Uterus (tissue), 4 donors: ENCODE measurements at places on chromosomes 1 and 21. TPM values are rescaled to one million over a fixed set of nuclear protein-coding genes. Genes with fewer than 3 reads are reported as not detected.

- no peak overlapping the region for H3K4me3 ChIP-seq
- no peaks in the 10 kb centered on the region for H3K4me1 ChIP-seq
- no peak overlapping the region for H3K27ac ChIP-seq
- H3K27me3 ChIP-seq, result no peaks in the 10 kb centered on the region
These were observed 32.3 kb downstream of the TMEM63A start for GRCh38 chr1:225849925-225850324.

DNA sequence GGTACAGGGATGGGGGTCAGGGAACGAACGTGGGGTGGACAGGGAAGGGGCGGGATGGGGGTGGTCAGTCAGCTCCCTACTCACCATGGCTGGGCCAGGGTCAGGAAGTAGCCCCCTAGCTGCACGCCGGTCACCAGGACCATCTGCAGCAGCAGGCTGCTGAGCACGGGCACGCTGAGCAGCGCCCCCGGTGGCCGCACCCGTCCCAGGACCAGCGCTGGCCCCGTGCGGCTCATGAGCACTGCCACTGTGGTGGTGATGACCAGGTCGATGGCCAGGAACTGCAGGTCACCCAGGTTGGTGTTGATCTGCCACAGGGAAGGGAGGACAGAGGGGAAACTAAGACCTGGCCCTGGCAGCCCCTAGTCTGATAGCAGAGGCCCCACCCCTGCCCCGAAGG is 6.5 kb upstream of the MFAP2 start:
- H3K36me3 ChIP-seq, result no peaks in the 10 kb centered on the region
- no peak for DNase-seq

DNA sequence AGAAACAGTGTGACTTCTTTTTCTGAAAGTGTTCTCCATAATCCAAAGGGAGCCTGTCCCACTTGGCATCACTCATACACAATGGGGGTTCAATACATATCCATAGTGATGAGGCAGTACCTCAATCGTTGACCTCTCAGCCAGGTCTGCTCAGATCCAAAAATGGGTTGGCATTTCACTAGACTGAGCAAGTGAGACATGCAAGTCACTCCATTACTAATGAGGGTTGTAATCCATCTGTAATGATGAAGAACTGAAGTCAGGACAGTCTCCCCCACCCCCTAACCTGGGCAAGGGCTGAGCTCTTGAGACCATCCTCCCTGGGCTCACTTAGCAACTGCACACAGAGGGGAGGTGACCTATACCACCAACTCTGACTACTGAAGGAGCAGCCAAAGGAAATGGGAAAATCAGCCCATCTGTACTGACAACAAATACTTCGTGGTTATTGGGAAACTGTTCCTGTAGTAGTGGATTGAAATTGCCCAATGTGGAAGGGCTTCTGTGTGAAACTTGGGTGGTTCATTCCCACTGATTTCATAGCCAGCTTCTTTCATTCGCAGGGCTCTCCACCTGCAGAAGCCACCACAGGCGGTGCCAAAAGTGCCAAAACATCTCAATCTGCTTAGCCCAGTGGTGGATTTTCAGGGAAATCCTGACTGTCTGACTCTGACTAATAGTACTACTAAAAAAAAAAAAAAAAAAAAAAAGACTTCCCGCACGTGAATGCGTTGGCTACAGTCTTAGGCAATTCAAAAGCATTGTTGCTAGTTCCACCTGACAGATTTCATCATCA is 5.0 kb downstream of the NGF start:
- H3K27me3 ChIP-seq, result no peaks in the 10 kb centered on the region
- H3K36me3 ChIP-seq, result no peaks in the 10 kb centered on the region
- DNase-seq, result peak; percentile 76
- peak overlapping the region; percentile 92 for H3K27ac ChIP-seq
- peaks cover 17% of the 10 kb centered on the region for H3K4me1 ChIP-seq

Gene DNAJC11
- total RNA-seq, result 32.9 TPM

GRCh38 chr1:160748181-160748877 is 9.3 kb downstream of the SLAMF7 start:
- no peaks in the 10 kb centered on the region for H3K4me1 ChIP-seq
- no peak overlapping the region for H3K27ac ChIP-seq
- H3K36me3 ChIP-seq, result no peaks in the 10 kb centered on the region
- H3K4me3 ChIP-seq, result no peak overlapping the region
- no peak for DNase-seq
- no peaks in the 10 kb centered on the region for H3K27me3 ChIP-seq

GRCh38 chr21:37593015-37593414 is 226.4 kb downstream of the DYRK1A start:
- no peak overlapping the region for H3K4me3 ChIP-seq
- H3K27me3 ChIP-seq, result no peaks in the 10 kb centered on the region
- no peaks in the 10 kb centered on the region for H3K4me1 ChIP-seq
- no peak overlapping the region for H3K27ac ChIP-seq
- no peaks in the 10 kb centered on the region for H3K36me3 ChIP-seq

DNA sequence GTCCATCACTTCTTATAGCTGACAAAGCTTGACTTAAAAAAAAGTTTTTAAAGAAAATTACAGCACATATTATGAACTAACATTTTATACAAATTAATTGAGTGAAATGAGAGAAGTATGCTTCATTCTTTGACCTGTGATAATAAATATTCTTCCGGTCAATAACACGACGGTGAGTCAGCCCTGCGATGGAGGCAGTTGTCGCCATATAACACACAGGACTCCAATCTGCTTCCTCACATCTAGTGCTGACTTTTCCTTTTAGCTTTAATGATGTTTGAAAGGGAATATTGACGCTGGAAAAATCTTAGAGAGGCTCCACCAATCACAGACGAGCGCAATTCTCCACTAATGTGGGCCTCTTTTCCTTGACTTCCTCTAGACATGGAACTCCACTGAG is 166.9 kb upstream of the C1orf21 start:
- no peaks in the 10 kb centered on the region for H3K36me3 ChIP-seq
- no peak overlapping the region for H3K27ac ChIP-seq
- H3K27me3 ChIP-seq, result no peaks in the 10 kb centered on the region
- no peak overlapping the region for H3K4me3 ChIP-seq

- H3K27me3 ChIP-seq, result no peaks in the 10 kb centered on the region
- no peak overlapping the region for H3K27ac ChIP-seq
- no peak overlapping the region for H3K4me3 ChIP-seq
- H3K4me1 ChIP-seq, result peaks cover 8% of the 10 kb centered on the region
These were observed 7.0 kb downstream of the TNFRSF18 start for GRCh38 chr1:1199141-1199960.

DNA sequence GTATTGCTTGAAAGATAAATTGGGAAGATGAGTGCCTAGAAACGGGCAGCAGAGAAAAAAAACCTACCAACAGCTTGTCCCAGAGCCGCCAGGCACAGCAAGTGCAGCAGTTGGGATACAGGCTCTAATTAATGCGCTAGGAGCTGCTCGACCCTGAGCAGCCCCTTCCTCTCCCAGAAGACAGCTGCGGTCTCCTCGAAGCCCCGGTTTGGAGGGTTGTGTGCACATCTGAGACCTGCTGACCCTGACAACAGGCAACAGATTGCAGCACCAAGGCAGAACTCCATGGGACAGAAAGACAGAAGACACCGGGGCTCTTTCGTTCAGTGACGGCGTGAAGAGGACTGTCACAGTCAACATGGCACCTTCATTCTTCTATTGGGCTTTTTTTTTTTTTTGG is 101.4 kb downstream of the TSEN15 start:
- peak overlapping the region; percentile 9 for H3K4me3 ChIP-seq
- H3K27ac ChIP-seq, result peak overlapping the region; percentile 70
- no peaks in the 10 kb centered on the region for H3K4me1 ChIP-seq
- DNase-seq, result no peak
- no peaks in the 10 kb centered on the region for H3K27me3 ChIP-seq
- no peaks in the 10 kb centered on the region for H3K36me3 ChIP-seq

Gene RBP7
- total RNA-seq, result 30.5 TPM

Gene OR2L2
- total RNA-seq, result not detected

DNA sequence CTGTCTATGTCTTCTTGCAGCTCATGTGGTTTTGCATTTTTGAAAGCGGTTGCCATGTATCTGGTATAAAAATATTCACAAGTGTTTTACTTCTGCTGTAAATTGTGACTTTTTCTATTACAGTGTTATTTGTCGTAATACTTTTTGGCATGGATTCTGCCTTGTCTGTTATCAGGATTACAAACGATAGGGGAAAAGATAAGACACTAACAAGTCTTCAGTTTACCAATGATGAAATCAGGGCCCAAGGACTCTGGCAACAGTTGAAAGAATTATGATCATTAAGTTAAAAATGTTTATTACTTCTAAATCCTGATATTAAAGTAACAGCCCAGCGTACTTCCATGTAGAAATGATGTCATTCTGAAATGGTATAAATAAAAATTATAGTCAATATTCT is 298.8 kb downstream of the KIF26B start:
- no peak overlapping the region for H3K4me3 ChIP-seq
- no peaks in the 10 kb centered on the region for H3K4me1 ChIP-seq
- H3K36me3 ChIP-seq, result no peaks in the 10 kb centered on the region
- no peak overlapping the region for H3K27ac ChIP-seq
- no peaks in the 10 kb centered on the region for H3K27me3 ChIP-seq
- DNase-seq, result no peak

Gene MEX3A
- 0.77 TPM for total RNA-seq

DNA sequence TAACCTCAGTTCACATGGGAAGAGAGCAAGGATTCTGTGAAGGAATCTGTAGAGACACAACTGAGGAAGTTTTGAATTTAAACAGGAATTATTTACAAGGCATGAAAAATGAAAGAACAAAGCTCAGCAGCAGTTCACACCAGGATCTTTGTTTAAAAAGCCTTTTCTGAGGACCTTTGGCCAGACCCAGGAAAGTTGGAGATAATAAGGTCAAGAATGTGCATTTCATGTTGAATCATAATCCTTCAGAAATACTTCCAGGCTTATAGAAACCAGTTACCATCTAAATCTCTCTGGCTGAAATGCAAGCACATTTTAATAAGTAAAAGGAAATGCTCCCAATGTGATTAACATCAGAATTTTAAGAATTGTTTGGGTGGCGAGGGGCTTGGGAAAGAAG is 2.7 kb downstream of the CLIC6 start:
- no peak for DNase-seq
- H3K27me3 ChIP-seq, result peaks cover 23% of the 10 kb centered on the region
- H3K4me3 ChIP-seq, result no peak overlapping the region
- H3K4me1 ChIP-seq, result peaks cover 13% of the 10 kb centered on the region
- H3K27ac ChIP-seq, result no peak overlapping the region
- no peaks in the 10 kb centered on the region for H3K36me3 ChIP-seq

- no peak overlapping the region for H3K27ac ChIP-seq
- no peaks in the 10 kb centered on the region for H3K36me3 ChIP-seq
- H3K27me3 ChIP-seq, result no peaks in the 10 kb centered on the region
- H3K4me3 ChIP-seq, result no peak overlapping the region
- DNase-seq, result no peak
- H3K4me1 ChIP-seq, result no peaks in the 10 kb centered on the region
These were observed 215.4 kb downstream of the OMA1 start for GRCh38 chr1:58331156-58331555.

DNA sequence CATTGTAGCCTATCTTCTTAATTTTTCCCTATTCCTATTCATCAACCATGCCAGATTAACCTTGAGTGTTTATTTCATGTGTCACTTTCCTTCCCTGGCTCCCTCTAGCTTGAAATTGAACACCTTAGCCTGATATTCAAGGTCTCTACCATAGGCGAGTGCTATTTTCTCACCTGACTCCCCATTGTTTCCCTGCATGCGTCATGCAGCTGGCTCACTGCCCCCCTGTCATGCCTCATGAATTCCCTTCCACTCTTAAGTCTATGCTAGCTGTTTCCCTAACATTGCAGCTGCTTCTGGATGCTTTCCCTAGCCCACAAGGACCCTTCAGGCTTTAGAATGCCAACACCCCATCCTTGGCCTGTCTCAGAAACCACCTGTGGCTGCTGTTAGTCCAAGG is 56.7 kb upstream of the CD1D start:
- no peak for DNase-seq
- no peak overlapping the region for H3K27ac ChIP-seq
- H3K4me3 ChIP-seq, result no peak overlapping the region
- H3K4me1 ChIP-seq, result no peaks in the 10 kb centered on the region
- no peaks in the 10 kb centered on the region for H3K36me3 ChIP-seq

GRCh38 chr1:209597499-209597898 is 14.0 kb downstream of the CAMK1G start:
- no peak for DNase-seq
- H3K27me3 ChIP-seq, result no peaks in the 10 kb centered on the region
- no peaks in the 10 kb centered on the region for H3K4me1 ChIP-seq
- H3K27ac ChIP-seq, result no peak overlapping the region
